ENCODE measurements at places on chromosomes 5 and 9.
A peak's percentile ranks its signal among the peaks of the same experiment; 100 is the strongest.

DNA sequence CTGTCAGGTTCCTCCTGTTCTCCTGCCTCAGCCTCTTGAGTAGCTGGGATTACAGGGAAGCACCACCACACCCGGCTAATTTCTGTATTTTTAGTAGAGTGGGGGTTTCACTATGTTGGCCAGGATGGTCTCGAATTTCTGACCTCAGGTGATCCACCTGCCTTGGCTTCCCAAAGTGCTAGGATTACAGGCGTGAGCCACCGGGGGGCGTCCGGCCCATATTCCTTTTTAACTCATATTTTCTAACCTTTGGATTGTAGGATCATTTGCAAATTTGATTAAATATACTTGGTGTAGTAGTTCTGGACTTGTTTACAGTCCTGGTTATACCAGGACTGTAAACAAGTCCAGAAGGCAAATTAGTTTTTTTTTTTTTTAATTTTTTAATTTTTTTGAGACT is 4.3 kb downstream of the TCERG1 start:
- DNase-seq = no peak

- no peak for DNase-seq
These were observed 60.1 kb downstream of the LMX1B start for GRCh38 chr9:126673689-126674364.

DNA sequence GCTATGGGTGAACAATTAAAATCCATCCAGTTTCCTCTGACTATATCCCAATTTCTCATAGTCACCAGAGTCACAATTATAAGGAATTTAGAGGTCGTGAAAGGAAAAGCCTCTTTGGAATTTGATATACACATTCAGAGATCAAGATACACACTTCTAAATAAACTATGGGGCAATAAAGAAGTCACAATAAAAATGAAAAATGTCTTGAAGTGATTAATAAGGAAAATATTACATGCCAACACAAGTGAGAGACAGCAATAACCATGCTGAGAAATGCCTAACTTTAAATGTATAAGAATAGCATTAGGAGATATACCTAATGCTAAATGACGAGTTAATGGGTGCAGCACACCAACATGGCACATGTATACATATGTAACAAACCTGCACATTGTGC is 54.9 kb upstream of the ADAMTS19 start:
- DNase-seq = no peak

DNA sequence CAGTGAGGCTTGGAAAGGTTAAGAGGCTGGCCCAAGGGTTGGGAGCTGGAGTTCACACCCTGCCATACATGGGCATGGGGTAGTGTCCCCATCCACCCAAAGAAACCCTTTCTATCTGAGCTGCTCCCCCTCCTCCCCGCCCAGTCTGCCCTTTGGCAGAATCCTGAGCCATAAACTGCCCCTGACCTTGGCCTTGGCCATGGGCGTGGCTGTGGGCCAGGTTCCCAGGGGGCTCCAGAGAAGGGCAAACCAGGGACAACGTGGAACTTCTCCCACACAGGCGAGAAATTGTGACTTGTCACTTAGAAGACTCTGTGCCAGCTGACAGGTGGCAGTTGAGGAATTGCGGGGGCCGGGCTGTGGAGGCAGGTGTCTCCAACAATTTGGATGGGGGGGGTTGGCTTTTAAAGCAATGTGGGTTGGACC is 4.8 kb downstream of the FAM78A start:
- DNase-seq = no peak

GRCh38 chr9:114308361-114308950 is 14.4 kb upstream of the ORM1 start:
- no peak for DNase-seq

GRCh38 chr5:90301248-90301647 is 108.3 kb downstream of the CETN3 start:
- DNase-seq = no peak

DNA sequence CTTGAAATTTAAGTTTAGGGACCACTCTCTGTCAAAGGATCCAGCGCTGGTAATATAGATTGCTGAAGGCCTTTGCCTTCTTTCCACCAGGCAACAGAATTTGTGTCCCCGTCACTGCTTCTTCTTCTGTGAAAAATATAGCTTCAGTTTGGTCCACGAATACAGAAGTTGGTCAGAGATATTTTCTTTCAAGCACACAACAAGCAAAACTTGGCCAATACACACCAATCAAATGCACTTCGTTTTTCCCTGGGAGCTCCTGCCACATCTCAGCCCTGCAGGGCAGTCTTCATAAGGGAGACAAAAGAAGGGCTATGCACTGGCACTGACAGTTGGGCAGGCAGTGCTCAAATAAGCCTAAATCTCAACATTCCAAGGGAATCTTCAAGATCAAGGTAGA is 22.9 kb downstream of the HAVCR2 start:
- no peak for DNase-seq

GRCh38 chr5:180107005-180107404 is 35.4 kb upstream of the RNF130 start:
- no peak for DNase-seq

DNA sequence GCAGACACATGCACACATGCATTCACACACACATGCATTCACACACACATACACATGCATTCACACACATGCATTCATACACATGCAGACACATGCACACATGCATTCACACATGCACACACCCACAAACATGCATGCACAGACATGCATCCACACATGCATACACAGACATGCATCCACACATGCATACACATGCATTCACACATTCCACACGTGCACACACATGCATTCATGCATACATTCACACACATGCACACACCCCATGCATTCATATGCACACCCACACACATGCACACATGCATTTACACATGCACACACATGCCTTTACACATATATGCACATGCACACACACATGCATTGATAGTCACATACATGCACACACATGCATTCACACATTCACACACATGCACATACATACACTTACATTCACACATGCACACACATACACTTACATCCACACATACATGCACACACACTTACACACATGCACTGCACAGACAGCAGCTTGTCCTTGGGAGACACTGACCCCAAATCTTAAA is 106.4 kb downstream of the COL5A1 start:
- DNase-seq = no peak

DNA sequence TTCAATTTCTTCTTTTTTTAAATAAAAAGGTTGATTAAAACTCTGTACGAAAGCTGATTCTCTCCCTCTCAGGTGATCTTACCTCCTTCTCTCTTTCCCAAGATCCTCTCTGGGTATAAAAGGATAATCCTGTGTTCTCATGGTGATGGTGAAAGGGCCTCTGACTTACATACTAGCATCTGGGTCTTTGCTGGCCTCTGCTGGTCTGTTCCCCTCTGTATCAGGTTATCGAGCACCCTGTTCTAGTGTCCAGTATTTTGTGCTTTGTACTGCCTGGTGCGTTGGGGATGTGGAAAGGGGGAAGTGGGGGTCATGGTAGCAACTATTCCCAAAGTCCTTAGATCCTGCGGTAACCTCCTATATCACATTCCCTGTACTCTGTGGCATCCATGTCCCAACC is 328.9 kb downstream of the NR2F1-AS1 start:
- DNase-seq = peak; percentile 35

- no peak for DNase-seq
These were observed 47.7 kb downstream of the MVB12B start for GRCh38 chr9:126374366-126374781.

- DNase-seq = no peak
These were observed 42.4 kb downstream of the NTRK2 start for GRCh38 chr9:84711936-84712335.

All from HCEC 1CT (cell line).